Hepatocyte (in vitro differentiated cells): ENCODE measurements at places on chromosomes 6 and 20. TPM values are rescaled to one million over a fixed set of nuclear protein-coding genes. Genes with fewer than 3 reads are reported as not detected.

The TRPC4AP gene
- total RNA-seq: 81.0 and 88.6 TPM in 2 replicates

GRCh38 chr6:127023001-127023778 lies 95.3 kb upstream of the RSPO3 start:
- DNase-seq: no peak

DNA sequence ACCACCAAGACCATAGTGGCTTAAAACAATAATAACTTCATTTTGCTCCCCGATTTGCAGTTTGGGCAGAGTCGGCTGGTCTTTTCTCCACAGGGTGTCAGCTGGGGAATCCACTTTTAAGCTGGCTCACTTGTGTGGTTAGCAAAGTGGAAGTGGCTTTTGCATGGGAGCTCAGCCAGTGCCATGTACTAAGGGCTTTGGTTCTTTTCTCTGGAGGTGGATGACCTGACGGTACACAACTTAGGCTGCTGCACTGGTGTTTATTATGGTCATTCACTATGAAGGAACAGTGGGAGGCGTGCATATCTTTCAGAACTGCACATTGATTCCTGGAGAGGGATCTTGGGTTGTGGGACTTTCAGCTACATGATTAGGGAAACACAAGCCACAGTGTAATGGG lies 141.0 kb downstream of the OR2B2 start:
- DNase-seq: no peak

The LHFPL5 gene
- total RNA-seq: not detected in 2 replicates

The ARMC2 gene
- total RNA-seq: 1.8 and 2.8 TPM in 2 replicates

The EMILIN3 gene
- 8.0 and 9.5 TPM in 2 replicates for total RNA-seq

The MEP1A gene
- total RNA-seq: 93.4 and 94.2 TPM in 2 replicates

DNA sequence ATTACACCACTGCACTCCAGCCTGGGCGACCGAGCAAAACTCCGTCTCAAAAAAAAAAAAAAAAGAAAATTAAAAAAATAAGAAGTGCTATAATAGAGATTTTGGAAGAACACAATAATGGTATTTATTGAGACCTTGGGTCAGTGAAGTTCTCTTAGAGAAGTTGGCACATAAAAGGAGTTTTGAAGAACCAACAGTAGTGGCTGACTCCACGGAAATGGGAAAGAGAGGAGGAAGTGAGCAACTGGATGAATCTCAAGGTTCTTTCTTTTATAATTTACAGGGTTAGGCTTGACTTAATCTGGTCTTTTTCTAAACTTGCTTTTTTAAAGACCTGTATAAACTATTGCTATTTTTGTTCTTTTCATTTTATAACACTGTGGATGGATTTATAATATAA lies 52.8 kb downstream of the TOMM6 start:
- no peak for DNase-seq

- DNase-seq: peak; percentile 86
Measured at GRCh38 chr20:41005361-41005729, 23.3 kb upstream of the TOP1 start.

DNA sequence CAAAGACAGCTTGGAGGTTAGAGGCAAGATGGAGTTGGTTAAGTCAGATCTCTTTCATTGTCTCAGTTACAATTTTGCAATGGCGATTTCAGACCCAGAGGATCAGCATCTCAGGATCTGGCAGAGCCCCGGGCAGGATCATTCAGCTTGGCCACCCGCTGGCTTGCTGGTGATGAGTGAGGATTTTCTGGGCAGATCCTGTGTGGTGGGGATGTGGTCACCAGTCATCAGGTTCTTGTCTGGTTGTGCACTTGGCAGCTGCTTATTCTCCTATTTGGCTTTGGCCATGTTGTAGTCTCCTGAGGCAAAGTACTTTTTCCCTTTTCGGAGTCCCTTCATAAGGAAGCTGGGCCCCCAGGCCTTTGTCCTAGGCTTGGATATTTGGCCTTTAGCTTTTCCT lies 953.9 kb downstream of the KIF16B start:
- DNase-seq: no peak

The HTR1E gene
- total RNA-seq: 5.3 and 6.2 TPM in 2 replicates

The CNBD2 gene
- 4.7 TPM in 2 replicates for total RNA-seq

The MRPS18A gene
- total RNA-seq: 46.1 and 53.1 TPM in 2 replicates

GRCh38 chr6:113969888-113970804 lies 802 bp downstream of the HDAC2 start:
- peak; percentile 77 for DNase-seq

DNA sequence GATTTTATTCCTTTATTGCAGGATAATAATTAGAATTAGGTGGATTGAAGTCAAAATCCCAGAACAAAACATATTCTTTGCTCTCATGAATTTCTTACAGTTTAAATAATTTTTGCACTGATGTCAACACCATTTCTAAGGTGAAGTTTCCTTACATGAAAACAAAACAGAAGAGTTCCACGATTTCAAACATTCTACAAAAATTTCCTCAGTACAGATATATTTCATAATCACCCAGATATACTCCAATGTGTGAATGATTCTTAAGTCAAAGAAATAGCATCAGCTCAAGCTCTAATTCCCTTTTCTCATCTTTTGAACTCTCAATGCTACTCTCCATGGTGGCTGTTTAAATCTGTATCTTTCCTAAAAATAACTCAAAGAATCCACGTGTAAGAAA lies 39.5 kb upstream of the THBS2 start:
- DNase-seq: no peak

GRCh38 chr6:108699290-108700041 lies 138.7 kb downstream of the FOXO3 start:
- peak; percentile 50 for DNase-seq

DNA sequence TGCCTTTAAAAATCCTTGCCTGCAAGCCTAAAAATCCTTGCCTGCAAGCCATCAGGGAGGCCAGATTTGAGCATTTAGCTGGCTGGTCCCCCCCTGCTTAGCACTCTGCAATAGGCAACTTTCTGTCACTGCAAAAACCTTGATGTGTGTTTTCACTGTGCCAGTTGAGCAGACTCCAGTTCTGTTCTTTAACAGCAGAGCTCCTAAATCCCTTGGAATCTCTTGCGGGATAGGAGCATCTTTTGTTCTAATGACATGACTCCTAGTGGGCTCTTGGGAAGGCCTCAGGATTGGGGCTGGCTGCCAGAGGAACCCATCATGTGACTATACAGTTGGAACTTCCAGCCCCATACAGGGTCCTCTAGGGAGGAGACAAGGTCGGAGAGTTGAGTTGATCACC lies 50.4 kb downstream of the FAM184A start:
- DNase-seq: no peak

- peak; percentile 72 for DNase-seq
Measured at GRCh38 chr20:37308086-37309050, 18.9 kb downstream of the MANBAL start.

DNA sequence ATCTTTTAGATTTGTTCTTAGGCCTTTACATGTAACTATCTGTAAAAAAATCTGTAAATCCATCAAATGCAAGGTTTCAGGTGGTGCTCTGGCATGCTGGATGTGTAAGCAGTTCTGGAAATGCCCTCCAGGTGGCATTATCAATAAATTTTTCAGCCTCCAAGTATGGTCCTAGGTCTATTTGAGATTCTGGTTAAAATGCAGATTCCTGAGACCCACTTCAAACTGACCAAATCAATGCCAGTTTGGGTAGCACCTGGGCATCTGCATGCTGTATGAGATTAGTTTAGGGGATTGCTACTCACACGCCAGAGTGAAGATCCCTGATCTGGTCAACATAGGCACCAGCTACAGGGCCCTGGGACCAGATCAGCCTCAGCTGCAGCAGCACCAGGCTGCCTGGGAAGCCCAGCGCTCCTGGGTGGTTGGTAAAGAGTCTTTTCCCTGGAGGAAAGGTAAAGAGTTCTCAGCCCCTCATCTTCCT lies 507.3 kb upstream of the CITED2 start:
- DNase-seq: peak; percentile 21

DNA sequence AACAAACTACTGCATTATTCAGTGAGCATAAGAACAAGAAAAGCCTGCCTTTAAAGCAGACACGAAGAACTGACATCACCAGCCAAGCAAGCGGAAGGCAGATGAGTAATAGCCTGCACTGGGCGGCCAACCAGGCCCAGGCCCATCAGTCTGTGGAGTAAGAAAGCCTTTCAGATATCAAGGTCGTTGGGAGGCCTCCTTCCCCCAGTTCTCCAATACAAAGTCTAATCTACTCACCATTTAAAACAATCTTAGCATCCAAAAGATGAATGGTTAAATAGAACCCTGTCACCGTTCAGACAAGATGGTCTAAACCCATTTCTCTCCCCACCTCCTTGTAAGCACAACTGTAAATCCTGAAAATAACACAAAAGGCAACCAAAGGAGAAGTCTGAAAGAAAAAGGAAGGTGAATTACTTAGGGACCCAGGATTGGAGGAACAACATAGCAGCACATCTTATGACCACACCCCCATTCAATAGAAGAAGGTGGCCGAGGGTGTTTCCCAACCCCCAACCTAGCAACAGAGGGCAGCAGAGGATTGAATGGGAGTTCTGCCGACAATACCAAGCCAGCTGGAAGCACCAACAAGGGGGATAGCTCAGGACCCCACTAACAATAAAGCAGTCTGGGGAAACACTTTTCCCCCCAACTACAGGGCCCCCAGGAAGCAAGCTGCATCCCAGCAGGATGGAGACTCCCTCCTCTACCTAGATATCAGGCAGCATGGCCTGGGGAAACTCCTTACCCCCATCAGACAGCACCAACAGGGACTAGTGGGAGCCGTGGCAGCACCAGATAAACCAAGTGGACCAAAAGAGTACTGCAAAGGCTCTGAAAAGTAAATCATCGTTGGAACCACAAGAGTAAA lies 67.9 kb downstream of the ZHX3 start:
- peak; percentile 60 for DNase-seq

The TUBB2B gene
- 72.0 and 72.2 TPM in 2 replicates for total RNA-seq

GRCh38 chr6:145802141-145802540 lies 12.5 kb downstream of the FBXO30 start:
- DNase-seq: no peak

- peak; percentile 88 for DNase-seq
Measured at GRCh38 chr6:4008324-4009047, 70.5 kb downstream of the FAM217A start.

The SMLR1 gene
- 23.7 and 28.9 TPM in 2 replicates for total RNA-seq

The NMBR gene
- 0.27 TPM in 1 of 2 replicates, not detected in the other for total RNA-seq

DNA sequence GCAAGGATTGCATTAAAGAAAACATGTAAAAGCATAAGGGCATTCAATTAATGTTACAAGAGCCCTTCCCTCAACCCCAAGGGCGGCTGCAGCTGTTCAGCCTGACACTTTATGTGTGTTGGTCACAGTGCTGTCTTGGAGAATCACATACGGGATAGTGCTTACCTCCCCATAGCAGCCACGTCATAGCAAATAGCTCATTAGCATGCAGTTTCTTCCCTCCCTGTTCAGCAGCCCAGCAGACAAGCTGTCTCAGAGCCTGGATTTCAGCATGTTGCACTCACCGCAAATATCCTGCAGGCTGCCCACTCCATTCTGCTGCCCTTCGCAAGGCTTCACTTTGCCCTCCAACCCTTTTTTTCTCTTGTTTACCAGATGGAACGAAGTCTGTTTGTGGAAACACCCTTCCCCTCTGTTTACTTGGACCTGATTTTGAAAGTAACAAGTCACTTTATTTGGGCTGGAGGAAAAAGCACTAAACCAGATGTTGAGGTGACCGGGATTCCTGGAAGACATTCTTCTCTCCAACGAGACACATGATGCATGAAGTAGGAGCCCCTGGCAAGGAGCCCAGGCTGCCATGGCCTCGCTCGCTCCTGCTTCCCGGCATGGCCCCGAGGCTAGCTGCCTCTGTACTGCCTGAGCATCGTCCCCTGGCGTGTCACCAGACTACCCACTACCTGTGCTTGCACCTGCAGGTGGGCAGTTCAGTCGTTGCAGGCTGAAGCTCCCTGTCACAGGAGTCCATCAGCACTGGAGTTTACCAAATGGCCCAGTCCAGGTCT lies 151.6 kb upstream of the GMDS start:
- DNase-seq: peak; percentile 51

The PKIB gene
- 144 and 172 TPM in 2 replicates for total RNA-seq

DNA sequence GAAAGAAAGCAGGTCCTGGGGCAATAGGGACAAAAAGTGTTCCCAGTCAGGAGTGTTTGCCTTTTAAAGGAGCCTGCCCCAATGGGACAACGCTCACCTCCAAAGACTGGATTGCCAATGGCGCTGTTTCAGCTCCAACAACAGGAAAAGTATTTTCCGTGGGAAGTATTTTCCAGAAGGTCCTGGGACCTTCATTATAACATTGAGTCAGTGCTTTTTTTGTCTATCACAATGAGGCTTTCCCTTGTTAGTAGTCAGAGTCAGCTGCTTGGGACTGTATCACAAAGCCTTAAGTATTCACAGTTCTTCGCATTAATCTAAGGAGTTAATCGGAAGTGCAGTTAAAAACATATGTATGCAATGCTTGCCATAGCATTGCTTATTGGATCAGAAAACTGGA lies 17.3 kb downstream of the TRAF3IP2 start:
- DNase-seq: no peak

The EZR gene
- total RNA-seq: 395 and 399 TPM in 2 replicates

DNA sequence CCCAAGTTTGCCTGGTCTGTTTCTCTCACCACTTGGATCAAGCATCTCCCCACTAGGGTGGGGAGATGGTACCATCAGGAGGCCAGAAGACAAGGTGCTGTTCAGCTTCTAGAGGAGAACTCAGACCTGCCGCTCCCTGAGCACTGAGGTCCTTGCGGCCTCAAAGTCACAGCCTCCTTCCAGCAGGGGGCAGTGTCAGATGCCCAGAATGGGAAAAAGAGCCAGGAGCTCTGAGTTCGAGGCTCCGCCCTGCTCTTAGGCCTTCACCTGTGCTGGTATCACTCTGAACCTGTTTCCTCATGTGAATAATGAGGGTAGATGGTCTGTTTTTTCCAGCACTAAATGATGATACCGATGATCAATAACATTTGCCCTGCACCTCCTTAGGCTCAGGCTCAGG lies 68.7 kb downstream of the TOX2 start:
- no peak for DNase-seq

The SIRPD gene
- total RNA-seq: not detected in 2 replicates

GRCh38 chr6:145761584-145761983 lies 26.3 kb upstream of the EPM2A start:
- DNase-seq: no peak

GRCh38 chr6:107691062-107691751 lies 132.9 kb downstream of the SCML4 start:
- no peak for DNase-seq

DNA sequence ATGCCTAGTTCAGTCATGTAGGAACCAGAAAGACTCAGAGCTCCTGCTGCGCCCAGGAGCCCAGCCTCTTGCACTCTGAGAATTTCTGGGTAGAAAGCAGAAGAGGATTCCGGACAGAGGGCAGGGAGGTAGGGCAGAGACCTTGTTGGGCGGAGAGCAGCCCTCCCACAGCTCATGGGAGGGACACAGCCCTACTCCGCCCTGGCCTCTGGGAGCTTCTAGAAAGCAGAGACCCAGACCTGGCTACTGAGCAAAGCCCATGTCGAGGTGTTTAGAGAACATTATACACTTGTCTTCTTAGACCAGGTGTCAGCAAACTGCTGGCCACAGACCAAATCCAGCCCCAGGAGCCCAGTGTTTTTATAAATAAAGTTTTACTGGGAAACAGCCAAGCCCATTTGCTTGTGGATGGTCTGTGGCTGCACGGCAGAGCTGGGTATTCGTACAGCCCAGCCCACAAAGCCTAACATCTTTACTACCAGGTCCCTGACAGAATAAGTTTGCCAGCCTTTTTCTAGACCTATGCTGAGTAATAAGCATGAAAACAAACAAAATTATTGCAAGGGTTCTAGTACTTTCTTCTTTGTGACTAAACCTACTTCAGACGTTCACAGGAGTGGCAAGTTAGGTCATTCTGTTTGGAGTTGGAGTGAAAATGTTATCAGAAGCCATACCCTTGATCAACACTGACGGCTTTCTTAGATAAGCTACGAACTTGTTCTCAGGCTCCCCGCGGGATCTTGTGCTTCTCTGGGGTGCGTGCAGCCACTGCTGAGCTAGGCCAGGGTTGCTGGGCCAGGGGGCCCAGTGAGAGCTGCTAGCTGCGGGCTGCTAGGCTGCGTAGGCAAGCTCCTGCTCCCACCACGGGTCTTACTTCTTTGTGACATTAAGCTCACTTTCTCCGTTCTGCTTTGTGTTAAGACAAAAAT lies 235.1 kb upstream of the FOXQ1 start:
- DNase-seq: peak; percentile 67
